ENCODE measurements at places on chromosomes 4 and X. TPM values are rescaled to one million over a fixed set of nuclear protein-coding genes. Genes with fewer than 3 reads are reported as not detected.

The SPANXD gene
- total RNA-seq, result not detected

The MAPK10 gene
- total RNA-seq, result 0.10 TPM

The DOK7 gene
- not detected for total RNA-seq

The ASB12 gene
- total RNA-seq, result 2.0 TPM

The BCOR gene
- 18.6 TPM for total RNA-seq

The FAT1 gene
- total RNA-seq, result 154 TPM

The IDH3G gene
- 102 TPM for total RNA-seq

The STS gene
- 8.9 TPM for total RNA-seq

The BST1 gene
- 88.9 TPM for total RNA-seq

The VGLL1 gene
- not detected for total RNA-seq

The WWC2 gene
- total RNA-seq, result 32.0 TPM

The TEX13C gene
- total RNA-seq, result not detected

The SYNPO2 gene
- 0.53 TPM for total RNA-seq

The CXCL8 gene
- total RNA-seq, result 322 TPM

The DCHS2 gene
- total RNA-seq, result not detected

The IRAK1 gene
- 106 TPM for total RNA-seq

The ERAS gene
- total RNA-seq, result not detected

The TLL1 gene
- 10.8 TPM for total RNA-seq

The GPAT3 gene
- total RNA-seq, result 4.0 TPM

The UGT2B11 gene
- not detected for total RNA-seq

The DCX gene
- not detected for total RNA-seq

The SOWAHB gene
- not detected for total RNA-seq

The PKD2 gene
- total RNA-seq, result 27.6 TPM

The MAGEA3 gene
- not detected for total RNA-seq

The PNMA5 gene
- total RNA-seq, result not detected

The MAGEA12 gene
- not detected for total RNA-seq

The CCNG2 gene
- 19.6 TPM for total RNA-seq

The BEND4 gene
- total RNA-seq, result 0.53 TPM

The INTU gene
- total RNA-seq, result 8.1 TPM

The FAM13A gene
- total RNA-seq, result 4.0 TPM

The SPOCK3 gene
- total RNA-seq, result 2.0 TPM

The MAGEC2 gene
- not detected for total RNA-seq

The CCSER1 gene
- total RNA-seq, result not detected

The GRK4 gene
- 6.0 TPM for total RNA-seq

The MAGEB10 gene
- total RNA-seq, result not detected

The NAA11 gene
- not detected for total RNA-seq

The TMSB15C gene
- 3.5 TPM for total RNA-seq

The FGG gene
- not detected for total RNA-seq

The DDX60 gene
- 27.6 TPM for total RNA-seq

The PCDH7 gene
- total RNA-seq, result 3.1 TPM

The EXOC1L gene
- not detected for total RNA-seq

The RNF212 gene
- total RNA-seq, result 0.29 TPM

The GIMD1 gene
- not detected for total RNA-seq

The HS6ST2 gene
- 0.82 TPM for total RNA-seq
